CD4-positive, alpha-beta T cell (primary cell): ENCODE measurements at places on chromosomes 5 and 9.

DNA sequence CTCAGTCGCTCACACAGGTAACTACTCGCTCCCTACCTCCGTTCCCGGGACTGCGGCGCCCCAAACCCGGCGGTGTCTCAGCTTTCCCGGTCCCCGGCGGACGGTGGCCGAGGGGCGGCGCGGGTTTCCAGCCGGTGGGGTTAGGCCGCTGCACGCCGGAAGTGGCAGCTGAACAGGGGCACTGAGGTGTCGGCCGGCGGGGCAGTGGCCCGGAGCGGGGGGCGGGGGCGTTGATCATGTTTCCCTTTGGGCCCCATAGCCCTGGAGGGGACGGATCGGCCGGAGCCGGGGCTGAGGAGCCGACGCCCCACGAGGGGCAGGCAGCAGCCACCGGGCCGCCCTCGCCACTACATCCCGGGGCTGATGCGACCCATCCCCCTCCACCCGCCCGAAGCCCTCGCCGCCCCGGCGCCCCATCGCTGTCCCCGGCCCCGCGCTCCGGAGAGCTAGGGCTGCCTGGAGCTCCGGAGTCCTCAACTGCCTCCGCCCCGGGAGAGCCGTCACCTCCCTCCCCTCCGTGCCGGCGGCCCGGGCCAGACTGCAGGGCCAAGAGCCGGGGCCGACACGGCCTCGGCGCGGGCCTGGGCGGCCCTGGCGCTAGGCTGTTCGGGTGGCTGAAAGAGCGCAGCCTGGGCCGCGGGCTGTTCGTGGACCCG lies at the start of gene DCAF10:
DCAF10 (plus strand) TSS at position 167 of the 656 bp plus-strand sequence; CDS start at position 237, 70 bp downstream.
- no peaks in the 10 kb centered on the region for H3K36me3 ChIP-seq
- H3K27me3 ChIP-seq = no peaks in the 10 kb centered on the region
- H3K27ac ChIP-seq = peak within 1 kb of the TSS; percentile 60

GRCh38 chr5:9737265-9737664 lies 107.1 kb upstream of the TAS2R1 start:
- no peak overlapping the region for H3K27ac ChIP-seq
- H3K36me3 ChIP-seq = no peaks in the 10 kb centered on the region
- DNase-seq = no peak
- no peaks in the 10 kb centered on the region for H3K27me3 ChIP-seq
- no peak overlapping the region for H3K4me3 ChIP-seq

DNA sequence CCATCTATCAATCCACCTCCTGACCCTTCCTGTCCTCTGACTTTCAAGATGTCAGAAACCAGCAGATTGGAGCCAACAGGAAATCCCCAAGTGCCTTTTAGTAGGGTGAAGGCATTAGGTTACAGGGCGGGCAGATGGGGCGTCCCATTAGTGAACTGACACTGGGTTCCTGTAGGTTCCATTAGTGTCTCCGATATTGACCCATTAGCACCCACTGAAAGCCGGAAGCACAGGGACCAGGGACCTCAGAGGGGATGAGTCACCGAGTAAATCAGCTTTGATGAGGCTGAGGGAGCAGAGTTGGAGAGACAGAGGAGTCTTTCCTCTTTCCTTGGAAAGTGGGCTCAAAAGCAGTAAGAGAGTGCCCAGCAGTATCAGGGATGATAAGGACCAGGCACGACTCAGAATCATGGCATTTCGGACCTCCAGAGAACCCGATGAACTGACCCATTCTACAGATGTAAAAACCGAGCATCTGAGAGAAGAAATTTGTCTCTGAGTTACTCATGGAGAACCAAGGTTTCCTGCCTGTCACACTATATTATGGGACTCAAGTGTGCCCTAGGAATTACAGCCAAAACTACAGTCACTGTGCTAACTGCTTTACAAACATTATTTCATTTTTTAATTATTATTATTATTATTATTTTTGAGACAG lies 47.2 kb upstream of the FABP6 start:
- DNase-seq = no peak
- H3K27ac ChIP-seq = no peak overlapping the region
- H3K4me3 ChIP-seq = no peak overlapping the region
- no peaks in the 10 kb centered on the region for H3K36me3 ChIP-seq
- no peaks in the 10 kb centered on the region for H3K27me3 ChIP-seq

DNA sequence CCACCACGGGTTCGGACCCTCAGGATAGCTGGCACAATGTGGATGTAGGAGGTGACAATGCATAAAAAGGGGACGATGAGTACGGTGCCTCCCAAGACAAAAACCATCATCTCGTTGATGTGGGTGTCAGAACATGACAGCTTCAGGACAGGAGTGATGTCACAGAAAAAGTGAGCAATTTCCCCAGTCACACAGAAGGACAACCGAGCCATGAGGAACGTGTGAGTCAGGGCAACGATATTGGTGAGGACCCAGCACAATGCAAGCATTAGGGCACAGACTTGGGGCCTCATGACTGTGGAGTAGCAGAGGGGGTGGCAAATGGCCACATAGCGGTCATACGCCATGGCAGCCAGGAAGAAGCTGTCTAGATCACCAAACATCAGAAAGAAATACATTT lies 491 bp downstream of the OR1N1 start:
- H3K36me3 ChIP-seq = no peaks in the 10 kb centered on the region
- H3K4me1 ChIP-seq = no peaks in the 10 kb centered on the region
- H3K27me3 ChIP-seq = peaks cover 7% of the 10 kb centered on the region

DNA sequence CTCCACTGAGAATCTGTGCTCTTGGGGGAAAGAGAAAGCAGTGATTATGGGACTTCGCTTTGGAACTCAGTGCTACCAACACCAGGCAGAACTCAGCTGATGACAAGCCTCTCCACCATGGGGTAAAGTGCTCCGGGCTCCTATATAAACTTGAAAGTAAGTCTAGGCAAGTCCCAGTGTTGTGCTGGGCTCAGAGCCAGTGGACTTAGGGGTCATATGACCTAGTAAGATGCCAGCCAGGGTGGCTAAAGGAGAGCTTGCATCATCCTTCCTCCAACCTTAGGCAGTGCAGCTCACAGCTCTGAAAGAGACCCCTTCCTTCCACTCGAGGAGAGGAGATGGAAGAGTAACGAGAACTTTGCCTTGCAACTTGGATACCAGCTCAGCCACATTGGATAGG lies 35.1 kb upstream of the FREM1 start:
- no peaks in the 10 kb centered on the region for H3K36me3 ChIP-seq
- no peaks in the 10 kb centered on the region for H3K27me3 ChIP-seq
- H3K27ac ChIP-seq = no peak overlapping the region
- no peak overlapping the region for H3K4me3 ChIP-seq

DNA sequence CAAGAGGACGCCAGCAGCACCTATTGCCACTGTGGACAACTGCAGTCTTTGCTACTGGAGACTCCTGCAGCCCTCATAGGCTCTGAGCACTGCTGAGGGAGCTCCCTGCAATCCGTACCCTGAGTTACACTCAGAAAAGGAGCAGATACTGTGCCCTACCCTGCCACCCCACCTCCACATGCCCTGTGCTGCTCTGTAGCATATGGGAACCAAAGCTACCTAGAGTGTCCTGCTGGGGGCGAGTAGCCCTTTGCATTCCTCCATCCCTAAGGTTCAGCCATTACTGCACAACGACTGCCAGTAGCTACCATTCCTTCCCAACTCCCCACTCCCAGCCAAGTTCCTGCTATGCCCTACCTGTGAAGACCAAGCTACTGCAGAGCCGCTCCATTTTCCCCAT lies 90.2 kb upstream of the SNCAIP start:
- H3K36me3 ChIP-seq = no peaks in the 10 kb centered on the region
- no peak overlapping the region for H3K4me3 ChIP-seq
- no peak for DNase-seq
- H3K27me3 ChIP-seq = no peaks in the 10 kb centered on the region
- H3K27ac ChIP-seq = no peak overlapping the region

GRCh38 chr9:85016384-85017006 lies 347.0 kb downstream of the NTRK2 start:
- DNase-seq = no peak
- H3K4me1 ChIP-seq = no peaks in the 10 kb centered on the region
- no peak overlapping the region for H3K27ac ChIP-seq
- H3K4me3 ChIP-seq = no peak overlapping the region
- H3K36me3 ChIP-seq = no peaks in the 10 kb centered on the region

GRCh38 chr5:61416010-61416409 lies 84.0 kb downstream of the ZSWIM6 start:
- no peaks in the 10 kb centered on the region for H3K36me3 ChIP-seq
- H3K4me3 ChIP-seq = no peak overlapping the region
- no peaks in the 10 kb centered on the region for H3K4me1 ChIP-seq
- no peak for DNase-seq

DNA sequence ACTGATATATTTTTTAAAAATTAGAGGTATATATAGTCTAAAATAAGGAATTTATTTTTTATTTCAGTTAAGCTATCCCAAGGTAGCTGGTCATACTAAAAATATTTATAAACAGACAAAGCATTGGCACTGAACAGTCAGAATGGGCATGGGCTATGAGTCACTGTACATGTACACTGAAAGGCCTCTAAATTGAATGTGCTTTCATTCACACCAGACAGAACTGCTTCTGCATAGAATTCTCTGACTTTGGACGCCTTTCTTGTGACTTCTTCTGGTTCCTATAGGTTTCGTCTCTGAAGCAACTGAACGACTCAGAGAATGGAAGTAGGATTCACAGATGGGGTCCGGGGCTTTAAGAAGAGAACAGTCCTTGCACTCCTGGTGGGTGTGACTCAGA lies 394.8 kb upstream of the MEF2C start:
- H3K27me3 ChIP-seq = no peaks in the 10 kb centered on the region
- H3K4me1 ChIP-seq = no peaks in the 10 kb centered on the region
- no peaks in the 10 kb centered on the region for H3K36me3 ChIP-seq
- no peak overlapping the region for H3K4me3 ChIP-seq
- no peak for DNase-seq

GRCh38 chr5:57341380-57341979 lies 141.1 kb downstream of the ACTBL2 start:
- DNase-seq = no peak
- H3K27ac ChIP-seq = no peak overlapping the region
- no peaks in the 10 kb centered on the region for H3K36me3 ChIP-seq
- no peak overlapping the region for H3K4me3 ChIP-seq
- no peaks in the 10 kb centered on the region for H3K27me3 ChIP-seq

DNA sequence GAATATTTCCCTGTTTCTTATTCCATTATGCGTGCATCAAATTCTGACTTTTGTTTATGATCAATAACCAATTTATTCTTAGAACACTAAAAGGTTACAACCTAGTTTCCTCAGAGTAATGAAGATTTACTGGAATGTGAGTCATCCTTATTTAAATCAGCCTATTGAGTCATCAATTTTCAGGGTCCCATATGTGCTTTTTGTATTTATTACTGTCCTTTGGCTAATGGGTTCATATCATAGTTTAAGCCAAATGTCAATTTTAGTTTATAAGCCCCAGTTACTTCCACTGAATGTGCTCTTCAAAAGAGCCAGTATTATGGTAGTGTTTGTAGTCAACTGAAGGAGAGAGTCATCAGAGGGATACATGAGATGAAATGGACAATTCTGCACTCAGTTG lies 359.2 kb downstream of the PRR16 start:
- H3K27me3 ChIP-seq = no peaks in the 10 kb centered on the region
- no peak overlapping the region for H3K27ac ChIP-seq
- no peaks in the 10 kb centered on the region for H3K36me3 ChIP-seq

- no peaks in the 10 kb centered on the region for H3K36me3 ChIP-seq
- no peak for DNase-seq
- H3K4me3 ChIP-seq = no peak overlapping the region
- H3K4me1 ChIP-seq = no peaks in the 10 kb centered on the region
Measured at GRCh38 chr5:65199993-65200675, 281.6 kb downstream of the ADAMTS6 start.

- no peak overlapping the region for H3K4me3 ChIP-seq
- peaks cover 6% of the 10 kb centered on the region for H3K4me1 ChIP-seq
- H3K27me3 ChIP-seq = no peaks in the 10 kb centered on the region
- no peak for DNase-seq
Measured at GRCh38 chr5:167720259-167720658, 571.2 kb upstream of the WWC1 start.

DNA sequence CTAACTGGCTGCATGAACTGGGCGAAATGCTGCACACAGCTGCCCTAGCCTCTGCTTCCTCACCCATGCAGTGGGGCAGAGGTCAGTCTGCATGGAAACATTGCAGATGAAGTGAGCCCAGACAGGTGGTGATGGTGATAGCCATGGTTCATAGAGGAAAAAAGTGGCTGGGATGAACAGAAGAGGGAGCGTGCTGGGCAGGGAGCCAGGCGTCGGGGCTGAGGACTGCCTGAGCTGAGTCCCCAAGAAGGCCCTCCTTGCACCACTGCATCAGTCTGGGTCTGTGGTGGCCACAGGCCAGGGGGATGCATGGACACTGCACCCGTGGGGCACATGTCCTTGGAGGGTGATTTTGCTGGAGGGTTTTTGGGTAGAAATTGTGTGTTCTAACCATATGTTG lies 80.5 kb downstream of the AMBP start:
- H3K36me3 ChIP-seq = no peaks in the 10 kb centered on the region
- no peak overlapping the region for H3K27ac ChIP-seq
- no peaks in the 10 kb centered on the region for H3K27me3 ChIP-seq
- H3K4me3 ChIP-seq = no peak overlapping the region
- peaks cover 2% of the 10 kb centered on the region for H3K4me1 ChIP-seq

DNA sequence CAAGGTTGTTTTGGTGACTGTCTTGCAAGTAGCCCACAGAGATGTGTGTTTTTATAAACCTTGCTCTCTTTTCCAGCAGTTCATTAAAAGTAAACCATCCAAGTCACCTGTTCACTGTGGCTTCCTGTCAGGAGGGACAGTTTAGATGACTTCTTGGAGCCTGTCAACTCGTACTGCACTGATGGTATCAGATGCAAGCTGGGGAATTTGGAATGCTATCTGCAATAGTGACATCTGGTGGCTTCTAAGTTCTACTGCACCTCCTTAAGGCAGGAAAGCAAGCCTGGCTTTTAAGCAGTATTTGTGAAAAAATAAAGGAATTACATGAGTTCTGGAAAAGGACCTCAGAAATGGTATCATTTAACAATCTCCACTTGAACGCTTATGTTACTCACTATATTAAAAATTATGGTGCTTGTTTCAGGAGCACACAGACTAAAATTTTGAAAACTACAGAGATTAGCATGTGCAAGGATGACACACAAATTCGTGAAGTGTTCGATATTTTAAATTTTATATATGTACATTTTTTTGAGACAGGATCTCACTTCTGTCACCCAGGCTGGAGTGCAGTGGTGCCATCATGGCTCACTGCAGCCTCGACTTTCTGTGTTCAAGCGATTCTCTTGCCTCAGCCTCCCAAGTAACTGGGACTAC lies 164.0 kb downstream of the TTC39B start:
- H3K4me1 ChIP-seq = no peaks in the 10 kb centered on the region
- no peaks in the 10 kb centered on the region for H3K27me3 ChIP-seq
- H3K4me3 ChIP-seq = no peak overlapping the region
- DNase-seq = peak; percentile 57
- H3K27ac ChIP-seq = no peak overlapping the region
